ENCODE measurements at places on chromosomes 12 and 14.

DNA sequence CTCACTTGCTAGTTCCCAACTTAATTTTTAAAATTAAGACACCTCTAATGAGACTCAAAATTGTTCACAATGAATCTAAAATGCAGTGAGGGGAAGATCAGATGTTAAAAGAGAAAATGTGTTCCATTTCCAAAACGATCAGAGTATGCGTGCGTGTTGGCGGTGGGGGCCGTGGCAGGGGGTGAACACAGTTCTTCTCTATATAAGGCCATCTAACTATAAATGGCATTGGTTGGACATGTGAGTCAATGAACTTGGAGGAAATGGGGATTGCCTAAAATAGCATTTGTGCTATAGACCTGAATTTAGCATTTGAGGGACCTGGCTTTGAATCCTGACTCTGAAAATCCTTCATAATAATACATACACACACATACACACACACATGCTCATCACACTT lies 149.4 kb downstream of the FOXN3 start:
- DNase-seq, result no peak

DNA sequence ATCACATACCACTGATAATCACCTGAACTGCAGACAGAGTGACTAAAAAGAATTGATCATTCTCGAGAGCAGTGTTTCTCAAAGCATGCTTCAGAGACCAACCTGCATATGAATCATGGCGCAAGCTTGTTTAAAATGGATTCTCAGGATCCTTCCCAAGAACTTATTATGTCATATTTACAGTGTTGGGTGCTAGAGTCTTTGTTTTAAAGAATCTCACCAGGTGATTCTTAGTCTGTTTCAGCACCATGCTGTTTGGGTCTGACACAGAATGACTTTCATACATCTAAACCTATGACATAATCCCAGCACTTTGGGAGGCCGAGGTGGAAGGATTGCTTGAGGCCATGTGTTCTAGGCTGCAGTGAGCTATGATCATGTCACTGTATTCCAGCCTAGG lies 31.3 kb upstream of the SSPN start:
- no peak for DNase-seq

DNA sequence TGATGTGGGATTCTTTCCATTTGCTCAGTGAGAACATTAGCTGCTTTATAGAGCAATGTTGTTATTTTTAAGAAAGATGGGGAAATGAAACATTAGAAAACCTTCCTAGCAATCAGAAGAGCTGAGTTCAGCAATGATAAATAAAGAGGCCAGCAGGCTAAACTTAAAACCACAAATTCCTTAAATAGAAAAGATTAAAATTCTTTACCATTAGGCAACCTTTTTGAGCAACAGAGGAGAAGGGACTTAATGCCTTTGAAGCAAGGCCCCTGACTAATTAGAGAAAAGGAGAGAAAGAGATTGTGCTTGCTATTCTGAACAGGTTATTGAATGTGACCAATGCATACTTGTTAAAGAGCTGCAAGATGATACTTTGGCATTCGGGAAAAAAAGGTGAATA lies 160.8 kb upstream of the LMO3 start:
- no peak for DNase-seq

GRCh38 chr12:2651068-2651965 lies 143.5 kb upstream of the FKBP4 start:
- DNase-seq, result no peak

DNA sequence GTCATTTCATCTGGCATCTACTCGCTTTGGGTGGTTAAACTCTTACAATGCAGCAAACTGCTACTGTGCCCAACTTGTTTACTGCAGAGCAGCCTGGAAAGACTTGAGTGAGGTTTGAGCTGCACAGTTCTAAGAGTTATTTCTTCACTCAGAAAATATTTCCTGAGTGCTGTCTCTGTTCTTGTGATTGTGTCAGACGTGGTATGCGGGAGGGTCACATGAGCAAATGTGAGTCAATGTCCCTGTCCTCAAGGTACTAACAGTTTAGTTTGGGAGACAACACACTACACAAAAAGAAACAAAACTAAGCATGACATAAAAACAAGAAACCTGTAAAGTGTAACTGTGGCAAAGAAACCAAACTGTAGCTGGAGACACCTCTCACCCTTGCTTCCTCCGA lies 32.4 kb downstream of the FLVCR2 start:
- no peak for DNase-seq

GRCh38 chr14:64623554-64624165 lies 73.9 kb downstream of the PPP1R36 start:
- no peak for DNase-seq

- DNase-seq, result no peak
These were observed 213.4 kb downstream of the VRK1 start for GRCh38 chr14:97010491-97011160.

- DNase-seq, result no peak
These were observed 31.5 kb downstream of the ABCB9 start for GRCh38 chr12:122934722-122935121.

DNA sequence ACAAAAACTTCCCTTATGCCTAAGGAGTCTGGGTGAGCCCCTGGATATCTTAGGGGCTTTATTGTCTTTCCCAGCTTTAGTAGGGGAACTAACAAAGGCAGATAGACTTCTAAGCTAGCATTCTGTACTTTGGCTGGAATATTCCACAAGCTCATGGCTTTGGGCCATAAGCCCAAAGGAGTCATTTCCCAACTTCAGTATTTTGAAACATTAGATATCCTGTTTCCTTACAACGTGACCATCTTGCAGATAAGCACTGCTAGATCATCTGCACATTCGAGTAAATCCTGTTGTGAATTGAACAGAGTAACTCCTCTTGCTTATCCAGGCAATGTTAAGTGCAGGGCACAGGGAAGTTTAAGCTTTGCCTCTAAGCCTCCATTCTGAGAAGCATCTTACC lies 70.6 kb upstream of the ACTN1 start:
- peak; percentile 32 for DNase-seq

DNA sequence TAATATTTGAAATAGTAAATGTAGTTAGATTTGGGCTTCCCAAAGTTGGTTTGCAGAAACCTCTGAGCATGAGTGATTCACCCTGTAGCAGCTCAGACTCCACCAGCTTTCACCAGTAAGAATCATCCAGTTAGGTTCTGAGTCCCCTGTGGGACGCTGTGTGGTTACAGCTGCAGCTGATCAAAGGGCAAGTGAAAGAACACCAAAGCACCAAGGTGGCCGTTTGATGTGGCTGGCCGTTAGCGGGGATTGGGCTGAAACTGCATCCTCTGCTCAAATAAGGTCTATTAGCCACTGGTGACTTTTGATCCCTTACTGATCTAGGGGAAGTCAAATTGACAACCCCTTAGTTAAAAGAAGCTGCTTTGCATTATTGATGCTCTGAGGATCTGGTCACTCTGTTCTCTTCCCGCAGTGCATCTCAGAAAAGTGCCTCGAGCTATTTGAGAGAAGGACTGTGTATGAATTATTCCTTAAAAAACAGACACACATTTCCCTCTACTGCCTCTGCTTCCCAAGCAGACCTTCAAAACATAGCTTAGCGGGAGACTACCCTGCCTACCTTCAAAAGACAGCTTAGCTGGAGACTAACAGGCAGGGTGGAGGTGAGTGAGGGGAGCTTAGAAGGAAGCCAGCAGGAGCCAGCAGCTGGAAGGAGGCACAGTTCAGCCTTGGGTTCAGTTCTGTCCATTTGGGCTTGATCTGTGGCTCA lies 3.7 kb downstream of the ABHD12B start:
- DNase-seq, result no peak

GRCh38 chr14:91519239-91520036 lies 9.3 kb upstream of the PPP4R3A start:
- no peak for DNase-seq

GRCh38 chr14:44180975-44181374 lies 326.1 kb downstream of the FSCB start:
- no peak for DNase-seq

DNA sequence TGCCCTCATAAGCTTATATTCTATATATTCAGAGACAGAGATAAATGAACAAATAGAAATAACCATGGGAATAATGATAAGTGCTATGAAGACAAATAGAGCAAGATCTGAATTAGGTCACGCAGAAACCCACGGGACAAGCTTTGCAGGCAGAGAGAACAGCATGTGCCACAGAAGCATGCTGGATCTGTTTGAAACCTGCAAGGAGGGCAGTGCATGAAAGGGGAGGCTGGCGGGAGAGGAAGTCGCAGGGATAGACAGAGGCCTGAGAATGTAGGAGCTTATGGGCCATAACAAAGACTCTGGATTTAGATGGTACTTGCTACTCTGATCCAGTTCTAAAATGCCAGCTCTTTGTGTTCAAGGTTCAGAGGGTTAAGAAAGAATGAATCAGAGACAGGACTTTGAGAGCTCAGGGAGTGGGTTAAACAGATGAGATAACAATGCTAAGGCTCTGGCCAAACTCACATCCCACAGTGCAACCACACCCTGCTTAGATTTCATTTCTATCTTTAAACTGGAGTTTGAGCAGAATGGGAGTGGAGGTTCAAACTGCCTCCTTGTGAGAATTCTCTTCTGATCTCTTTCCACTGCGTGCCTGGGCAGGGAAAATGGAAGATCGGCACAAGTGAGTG lies 49.2 kb upstream of the PPP1R12A start:
- DNase-seq, result peak; percentile 3

DNA sequence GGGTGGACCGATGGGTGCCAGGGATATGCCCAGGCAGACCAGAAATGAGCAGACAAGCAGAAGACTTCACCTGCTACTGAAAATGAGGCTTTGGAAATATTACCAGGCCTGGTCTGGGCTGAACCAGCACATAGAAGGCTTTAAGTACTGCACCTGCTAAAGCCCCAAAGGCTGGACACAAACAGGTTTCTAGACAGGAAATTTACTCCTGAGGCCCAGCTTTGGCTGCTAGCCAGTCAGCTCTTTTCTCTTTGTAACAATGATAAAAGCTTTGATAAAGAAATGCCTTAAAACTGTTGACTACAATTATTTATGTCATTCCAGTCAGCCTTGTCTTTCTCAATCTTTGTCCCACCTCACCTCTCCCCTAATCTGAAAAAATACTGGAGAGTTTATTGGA lies 228.9 kb upstream of the EGLN3 start:
- no peak for DNase-seq

DNA sequence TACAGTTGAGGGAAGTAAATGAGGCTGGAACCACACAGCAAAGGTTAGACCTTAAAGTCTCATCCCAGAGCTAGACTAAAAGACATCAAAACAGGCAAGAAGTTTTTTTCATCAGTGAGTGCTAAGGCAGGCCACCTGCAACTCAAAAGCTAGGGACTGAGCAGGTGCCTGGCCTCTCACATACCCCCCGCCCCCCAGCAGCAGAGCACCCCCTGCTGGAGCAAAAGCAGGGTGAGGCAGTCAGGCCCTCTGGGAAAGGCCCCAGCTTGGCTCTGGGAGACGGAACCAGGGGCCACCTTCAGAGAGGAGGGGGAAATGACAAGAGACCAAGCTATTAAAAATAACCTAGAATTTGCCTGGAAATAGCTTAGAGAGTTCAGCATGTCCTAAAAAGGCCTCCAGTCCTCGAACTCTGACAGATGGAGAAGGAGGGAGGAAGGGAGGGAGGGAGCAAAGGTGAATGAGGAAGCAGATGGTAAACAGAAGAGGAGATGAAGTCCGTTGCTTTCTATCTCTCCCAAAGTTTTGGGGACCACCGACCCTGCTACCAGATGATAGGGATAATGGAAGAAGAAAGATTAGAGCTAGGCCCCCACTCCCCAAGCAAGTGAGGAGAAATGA lies 1.8 kb downstream of the ITGA7 start:
- DNase-seq, result no peak

GRCh38 chr14:34872822-34873588 lies 2.2 kb downstream of the BAZ1A start:
- peak; percentile 51 for DNase-seq

- no peak for DNase-seq
These were observed 291.8 kb upstream of the TBX3 start for GRCh38 chr12:114975640-114976310.

- DNase-seq, result no peak
These were observed 131.0 kb upstream of the TMTC2 start for GRCh38 chr12:82555699-82556098.

GRCh38 chr14:76759589-76759988 lies 1.7 kb upstream of the VASH1 start:
- DNase-seq, result no peak

DNA sequence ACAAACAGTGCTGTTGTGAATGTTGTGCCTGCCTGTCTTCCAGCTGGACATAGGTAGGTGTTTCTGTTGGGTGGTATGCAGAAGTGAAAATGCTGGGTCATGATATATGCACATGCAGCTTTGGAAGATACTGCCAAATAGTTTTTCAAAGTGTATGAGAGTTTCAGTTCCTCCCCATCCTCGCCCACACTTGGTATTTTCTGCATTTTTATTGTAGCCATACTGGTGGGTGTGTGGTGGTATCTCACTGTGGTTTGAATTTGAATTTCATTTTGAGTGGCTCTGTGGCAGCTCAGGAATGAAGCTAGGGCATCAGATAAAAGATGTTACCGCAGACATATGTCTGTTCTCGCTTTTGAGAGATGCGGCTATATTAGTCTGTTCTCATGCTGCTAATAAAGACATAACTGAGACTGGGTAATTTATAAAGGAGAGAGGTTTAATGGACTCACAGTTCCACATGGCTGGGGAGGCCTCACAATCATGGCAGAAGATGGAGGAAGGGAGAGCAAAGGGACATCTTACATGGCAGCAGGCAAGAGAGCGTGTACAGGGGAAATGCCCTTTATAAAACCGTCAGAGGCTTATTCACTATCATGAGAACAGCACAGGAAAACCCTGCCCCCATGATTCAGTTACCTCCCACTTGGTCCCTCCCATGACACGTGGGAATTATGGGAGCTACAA lies 183.1 kb downstream of the CAND1 start:
- DNase-seq, result no peak

- no peak for DNase-seq
These were observed 19.7 kb downstream of the SOAT2 start for GRCh38 chr12:53122961-53123468.

- no peak for DNase-seq
These were observed 104.7 kb downstream of the VEZT start for GRCh38 chr12:95322326-95322725.

DNA sequence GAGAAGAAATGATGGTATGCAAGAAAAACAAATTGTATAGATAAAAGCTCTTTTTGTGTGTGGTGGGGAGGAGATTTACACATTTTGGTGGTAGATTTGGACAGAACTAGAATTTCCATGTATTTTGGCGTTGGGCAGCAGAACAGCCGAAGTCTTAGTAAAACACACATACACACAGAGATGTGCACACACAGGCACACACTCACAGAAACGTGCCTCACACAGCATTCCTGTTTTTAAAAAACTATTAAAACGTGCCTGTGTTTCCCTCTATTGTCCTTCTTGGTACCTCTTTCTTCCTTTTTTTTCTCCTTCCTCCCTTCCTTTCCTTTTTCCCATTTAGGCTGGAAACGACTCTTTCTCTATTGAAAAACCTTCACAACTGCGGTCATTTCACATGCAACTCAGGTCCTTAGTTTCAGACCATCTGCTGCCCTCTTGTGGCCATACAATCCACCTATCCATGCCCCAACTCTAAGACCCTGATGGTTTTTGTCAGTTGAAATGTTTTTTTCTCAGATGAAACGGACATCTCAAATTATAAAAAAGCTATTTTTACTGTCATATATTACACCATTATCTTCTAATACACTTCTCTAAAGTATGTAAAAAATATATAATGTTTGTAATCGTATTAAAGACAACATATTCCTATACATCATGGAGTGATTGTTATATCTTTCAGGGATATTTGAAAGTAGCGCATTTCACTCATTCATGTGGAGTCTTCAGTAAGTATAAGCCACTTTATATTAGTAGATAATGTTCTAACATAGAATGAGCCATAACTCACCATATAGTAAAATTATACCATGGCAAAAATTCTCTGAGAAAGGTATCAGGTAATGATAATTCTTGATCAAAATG lies 386.7 kb upstream of the NOVA1 start:
- DNase-seq, result peak; percentile 80

Data from hematopoietic multipotent progenitor cell treated with erythropoietin and hydrocortisone succinate and interleukin-3 and kit ligand, for 6 days (in vitro differentiated cells).